ENCODE measurements at places on chromosomes 12 and 14.

DNA sequence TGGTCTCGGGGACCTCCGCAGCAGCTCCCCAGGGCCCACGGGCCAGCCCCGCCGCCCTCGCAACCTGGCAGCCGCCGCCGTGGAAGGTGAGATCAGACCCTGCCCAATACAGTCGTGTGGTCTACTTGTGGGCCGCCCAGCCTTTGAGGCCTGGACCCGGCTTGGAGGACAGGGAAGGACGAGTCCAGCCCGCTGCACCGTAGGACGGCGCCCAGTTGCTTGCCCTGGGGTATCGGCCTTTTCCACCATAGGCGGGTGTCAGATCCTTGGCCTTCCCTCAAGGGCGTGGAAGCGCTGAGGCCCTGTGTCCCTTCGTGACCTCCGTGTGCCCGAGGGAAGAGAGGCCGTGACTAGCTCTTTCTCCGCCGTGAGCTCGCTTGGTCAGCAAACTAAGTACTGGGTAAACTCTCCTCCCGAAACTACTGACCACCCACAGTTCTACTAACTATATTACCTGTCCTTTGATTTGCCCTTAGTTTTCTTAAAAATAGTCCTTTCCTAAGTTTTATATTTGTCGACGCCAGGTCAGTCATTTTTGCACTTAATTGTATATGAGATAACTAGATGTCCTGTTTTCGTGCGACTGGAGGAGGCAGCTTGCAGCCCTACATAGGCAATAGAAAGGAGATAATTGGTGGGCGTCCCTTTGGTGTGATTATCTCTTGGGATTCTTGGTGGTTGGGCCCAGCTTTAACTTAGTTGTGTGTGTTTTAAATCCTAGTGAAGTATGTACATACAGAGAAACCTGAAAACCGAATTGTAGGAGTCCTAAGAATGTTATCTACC lies 757 bp downstream of the SLC25A3 start:
- no peak for DNase-seq

- DNase-seq = no peak
Observed at GRCh38 chr12:132445884-132446632, 43.9 kb upstream of the FBRSL1 start.

- no peak for DNase-seq
Observed at GRCh38 chr12:46983393-46983793, 96.0 kb upstream of the PCED1B start.

- no peak for DNase-seq
Observed at GRCh38 chr14:22797017-22797917, 18.0 kb downstream of the SLC7A7 start.

GRCh38 chr12:131076791-131077747 lies 123.4 kb downstream of the ADGRD1 start:
- DNase-seq = no peak

DNA sequence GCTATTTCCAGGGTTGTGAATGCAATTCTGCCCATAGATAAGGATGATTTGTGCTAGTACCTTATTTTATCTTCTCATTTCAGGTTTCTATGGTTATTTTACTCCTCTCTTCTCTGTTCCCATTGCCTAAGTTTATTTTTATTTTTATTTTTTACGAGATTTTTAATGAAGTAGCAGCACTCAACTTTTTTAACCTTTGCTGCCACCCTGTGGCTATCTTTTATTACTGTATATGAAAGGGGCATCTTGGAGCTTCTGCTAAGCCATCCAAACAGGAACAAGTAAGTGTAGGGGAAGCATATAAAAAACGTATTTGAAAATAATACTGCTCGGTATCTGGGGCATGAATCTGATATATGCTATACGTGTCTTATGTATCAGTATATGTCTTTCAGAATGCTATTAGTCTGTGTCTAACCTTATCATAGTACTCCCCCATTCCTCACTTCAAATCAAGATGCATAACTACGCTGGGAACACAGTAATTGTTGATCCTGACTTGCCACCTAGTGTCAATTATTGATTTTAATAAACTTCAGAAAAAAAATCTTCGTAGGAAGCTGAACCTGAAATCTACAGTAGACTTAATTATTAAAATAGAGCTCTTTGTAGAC lies 60.3 kb downstream of the KLRG1 start:
- DNase-seq = no peak

DNA sequence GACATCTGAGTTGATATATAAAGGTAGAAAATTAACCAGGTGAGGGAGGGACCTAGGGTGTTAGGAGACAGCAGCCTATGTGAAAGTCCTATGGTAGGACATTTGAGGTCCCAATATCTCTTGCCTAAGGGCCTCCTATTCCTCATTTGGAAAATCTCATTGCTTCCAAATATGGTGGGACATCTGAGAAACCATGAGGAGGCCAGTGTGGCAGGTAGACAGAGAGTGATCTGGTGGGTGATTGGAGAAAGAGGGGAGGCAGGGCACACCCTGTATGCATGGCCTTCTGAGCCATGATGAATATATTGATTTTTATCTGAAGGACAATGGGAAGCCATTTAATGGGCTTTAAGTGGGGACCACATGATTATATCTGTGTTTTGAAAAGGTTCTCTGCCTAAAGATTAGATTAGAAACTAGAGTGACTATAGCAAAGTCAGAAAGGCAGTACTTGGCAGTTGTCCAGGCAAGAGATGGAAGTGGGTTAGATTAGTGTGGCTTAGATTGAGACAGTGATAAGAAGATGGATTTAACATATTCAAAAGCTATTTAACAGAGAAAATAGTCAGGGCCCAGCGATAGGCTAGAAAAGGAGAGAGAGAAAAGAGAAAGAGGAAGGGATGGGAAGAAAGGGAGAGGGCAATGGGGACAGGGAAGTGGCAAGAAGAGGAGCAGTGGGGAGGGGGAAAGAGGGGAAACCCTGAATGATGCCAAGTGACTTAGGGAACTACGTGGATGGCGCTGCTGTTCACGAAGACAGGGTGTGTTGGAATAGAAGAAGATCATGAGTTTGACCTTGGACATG lies 237.2 kb upstream of the SRRM4 start:
- no peak for DNase-seq

DNA sequence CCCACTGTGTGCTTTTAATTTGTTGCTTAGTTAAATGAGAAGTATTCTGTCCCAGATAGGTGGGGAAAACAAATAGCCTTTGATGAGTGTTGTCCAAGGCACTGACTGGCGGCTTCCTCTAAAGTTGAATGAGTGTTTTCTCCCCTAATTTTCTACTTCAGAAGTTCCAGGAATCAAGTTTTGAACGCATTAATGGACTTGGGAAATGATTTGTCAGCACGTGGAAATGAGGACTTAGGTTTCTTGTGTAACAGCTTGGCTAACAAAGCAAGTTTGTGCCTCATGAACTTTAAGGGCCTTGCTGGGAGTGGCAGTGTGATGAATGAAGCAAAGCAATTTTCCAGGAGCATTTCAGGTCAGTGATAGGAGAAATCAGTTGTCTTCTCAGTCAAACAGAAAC lies 56.9 kb downstream of the LIN52 start:
- DNase-seq = no peak

DNA sequence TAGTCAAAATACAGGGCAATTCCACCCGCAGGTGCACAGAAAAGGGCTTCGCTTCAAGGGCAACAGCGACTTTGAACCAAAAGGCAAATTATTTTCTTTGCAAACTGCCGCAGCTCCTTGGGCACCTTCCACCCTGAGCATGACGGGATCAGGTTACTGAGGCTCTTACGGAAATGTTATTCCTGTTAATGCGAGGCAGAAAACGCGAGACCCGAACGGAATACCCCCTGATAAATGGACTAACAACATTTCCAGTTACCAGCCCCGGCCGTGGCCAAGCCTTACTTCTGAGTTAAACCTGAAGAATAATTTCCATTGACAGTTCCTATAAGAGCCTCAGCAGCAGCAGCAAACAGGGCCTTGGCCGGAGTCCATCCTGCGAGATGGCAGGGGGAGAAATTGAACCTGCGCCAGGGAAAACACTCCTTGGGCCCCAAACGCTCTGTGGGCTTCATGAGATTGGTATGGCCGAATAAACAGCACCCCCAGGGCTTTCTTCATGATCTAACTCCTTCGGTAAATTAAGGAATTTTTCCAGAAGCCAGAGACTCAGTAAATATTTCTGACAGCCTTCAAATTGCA lies 70.0 kb upstream of the DICER1 start:
- no peak for DNase-seq

- DNase-seq = no peak
Observed at GRCh38 chr12:107349008-107349747, 255.8 kb upstream of the CRY1 start.

GRCh38 chr12:96121271-96121711 lies 72.9 kb upstream of the ELK3 start:
- no peak for DNase-seq

DNA sequence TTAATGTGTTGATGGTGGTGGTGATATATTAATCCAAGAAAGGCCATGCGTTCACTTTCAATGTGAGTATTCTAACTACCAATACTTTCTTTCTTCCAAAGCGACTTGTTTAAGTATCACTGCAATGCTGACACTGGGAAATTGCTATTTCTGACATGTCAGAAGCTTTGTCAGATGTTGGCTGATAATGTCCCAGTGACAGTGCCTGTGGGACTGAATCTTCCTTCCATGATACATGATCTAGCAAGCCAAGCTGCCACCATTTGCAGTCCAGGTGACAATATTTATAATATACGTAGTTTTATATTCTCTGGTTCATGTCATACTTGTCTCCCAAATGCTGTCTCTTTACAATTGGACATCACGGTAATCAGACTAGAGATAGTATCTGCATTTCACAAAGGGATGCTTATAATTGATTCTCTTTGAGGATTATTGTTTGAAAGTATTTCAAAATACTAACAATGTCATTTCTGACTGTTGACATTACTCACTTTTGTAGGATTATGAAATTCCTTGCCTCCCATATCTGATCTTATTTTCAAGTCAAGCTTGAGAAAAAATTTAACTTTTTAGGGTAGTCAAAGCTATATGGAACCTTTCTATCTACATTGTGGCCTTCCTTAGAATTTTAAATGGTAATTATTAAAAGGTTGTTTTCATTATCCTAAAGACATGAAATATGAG lies 57.3 kb downstream of the KNTC1 start:
- DNase-seq = no peak

GRCh38 chr12:88985631-88986030 lies 366.7 kb downstream of the DUSP6 start:
- DNase-seq = no peak

- no peak for DNase-seq
Observed at GRCh38 chr14:46063872-46064271, 587.7 kb downstream of the RPL10L start.

GRCh38 chr14:79325071-79325470 lies 886.2 kb downstream of the DIO2 start:
- no peak for DNase-seq

DNA sequence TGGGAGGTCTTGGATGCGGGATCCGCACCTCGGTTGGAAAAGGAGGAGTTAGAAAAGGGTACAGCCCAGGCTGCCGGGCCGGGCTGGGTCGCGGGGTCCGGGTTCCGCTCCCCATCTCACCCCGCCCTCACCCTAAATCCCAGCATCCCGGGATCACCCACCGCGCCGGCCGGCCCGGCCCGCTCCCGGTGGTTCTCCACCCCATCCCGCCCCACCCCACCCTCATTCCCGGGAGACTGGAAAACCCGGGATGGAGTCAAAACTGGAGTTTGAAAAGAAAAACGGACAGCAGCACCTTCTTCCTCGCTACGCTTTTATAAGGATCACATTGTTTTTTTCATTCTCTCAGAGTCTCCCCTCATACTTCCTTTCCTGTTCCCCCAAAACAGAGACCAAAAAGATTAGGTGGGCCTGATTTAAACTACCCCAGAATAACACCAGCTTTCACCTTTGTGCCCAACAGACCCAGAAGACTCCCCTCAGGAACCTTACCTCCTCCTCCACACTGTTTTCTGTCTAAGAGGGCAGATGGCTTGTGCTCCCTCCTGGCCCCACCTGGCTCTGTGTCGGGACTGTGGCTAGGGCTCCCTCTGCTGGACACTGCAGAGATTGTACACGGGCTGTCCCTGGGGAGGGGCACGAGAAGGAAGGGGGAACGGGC lies 2.8 kb downstream of the GLI1 start:
- DNase-seq = peak; percentile 58

DNA sequence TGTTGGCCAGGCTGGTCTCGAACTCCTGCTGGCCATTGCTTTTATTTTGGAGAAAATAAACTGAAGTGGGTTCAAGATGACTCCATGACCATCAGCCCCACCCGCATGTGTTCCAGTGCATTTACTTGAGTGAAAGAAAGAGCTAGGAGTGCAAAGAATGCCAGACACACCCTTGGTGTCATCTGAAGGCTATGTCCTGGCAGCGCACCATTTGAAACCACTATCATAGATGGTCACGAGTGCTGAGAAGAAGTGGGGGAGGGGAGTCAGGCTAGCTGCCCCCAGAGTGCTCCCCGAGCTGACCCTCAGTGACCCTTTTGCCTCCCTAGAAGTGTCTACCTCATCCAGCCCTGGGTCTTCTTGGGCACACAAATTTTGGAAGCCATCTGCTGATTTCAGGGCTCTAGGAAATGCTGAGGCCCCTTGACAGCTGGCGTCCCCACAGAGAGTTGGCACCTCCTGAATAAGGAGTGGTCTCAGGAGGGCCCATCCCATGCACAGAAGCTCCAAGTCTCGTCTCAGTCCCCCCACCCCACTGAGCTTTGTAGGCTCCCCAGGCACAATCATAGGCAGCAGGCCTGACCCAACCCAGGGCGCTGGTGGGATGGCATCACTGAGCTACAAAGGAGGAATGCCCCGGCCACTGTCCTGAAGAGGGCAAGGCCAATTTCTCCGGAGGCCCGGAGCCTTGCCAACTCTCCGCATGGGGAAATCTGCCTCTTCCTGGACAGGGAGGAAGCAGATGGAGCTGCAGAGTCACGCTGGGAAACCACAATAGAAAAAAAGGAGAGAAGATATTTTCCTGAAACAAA lies 28.0 kb downstream of the PXN start:
- DNase-seq = peak; percentile 50

DNA sequence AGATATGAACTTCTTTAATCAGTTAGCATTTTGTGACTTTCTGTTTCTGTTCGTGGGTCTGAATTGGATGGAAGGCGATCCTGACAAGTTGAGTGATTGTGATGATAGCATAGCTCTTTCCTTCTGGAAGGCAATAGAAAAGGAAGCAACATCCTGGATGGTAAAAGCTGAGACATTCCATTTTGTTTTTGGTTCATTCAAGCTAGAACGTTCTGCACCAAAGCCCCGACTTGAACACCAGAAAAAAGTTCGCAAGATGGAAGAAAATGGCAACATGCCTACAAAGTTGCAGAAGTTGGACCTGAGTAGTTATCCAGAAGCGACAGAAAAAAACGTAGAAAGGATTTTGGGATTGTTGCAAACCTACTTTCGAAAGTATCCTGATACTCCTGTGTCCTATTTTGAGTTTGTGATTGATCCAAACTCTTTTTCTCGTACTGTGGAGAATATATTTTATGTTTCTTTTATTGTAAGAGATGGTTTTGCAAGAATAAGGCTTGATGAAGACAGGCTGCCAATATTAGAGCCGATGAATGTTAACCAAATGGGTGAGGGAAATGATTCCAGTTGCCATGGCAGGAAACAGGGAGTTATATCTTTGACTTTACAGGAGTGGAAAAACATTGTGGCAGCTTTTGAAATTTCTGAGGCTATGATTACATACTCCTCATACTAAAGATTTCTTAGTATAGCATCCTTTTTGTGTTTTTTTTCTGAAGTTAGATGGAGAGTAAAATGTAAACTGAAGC lies 896 bp downstream of the EID3 start:
- no peak for DNase-seq

GRCh38 chr14:103402695-103403094 lies 17.5 kb downstream of the MARK3 start:
- DNase-seq = no peak
